ENCODE measurements at places on chromosomes 5 and 9.
A peak's percentile ranks its signal among the peaks of the same experiment; 100 is the strongest.

DNA sequence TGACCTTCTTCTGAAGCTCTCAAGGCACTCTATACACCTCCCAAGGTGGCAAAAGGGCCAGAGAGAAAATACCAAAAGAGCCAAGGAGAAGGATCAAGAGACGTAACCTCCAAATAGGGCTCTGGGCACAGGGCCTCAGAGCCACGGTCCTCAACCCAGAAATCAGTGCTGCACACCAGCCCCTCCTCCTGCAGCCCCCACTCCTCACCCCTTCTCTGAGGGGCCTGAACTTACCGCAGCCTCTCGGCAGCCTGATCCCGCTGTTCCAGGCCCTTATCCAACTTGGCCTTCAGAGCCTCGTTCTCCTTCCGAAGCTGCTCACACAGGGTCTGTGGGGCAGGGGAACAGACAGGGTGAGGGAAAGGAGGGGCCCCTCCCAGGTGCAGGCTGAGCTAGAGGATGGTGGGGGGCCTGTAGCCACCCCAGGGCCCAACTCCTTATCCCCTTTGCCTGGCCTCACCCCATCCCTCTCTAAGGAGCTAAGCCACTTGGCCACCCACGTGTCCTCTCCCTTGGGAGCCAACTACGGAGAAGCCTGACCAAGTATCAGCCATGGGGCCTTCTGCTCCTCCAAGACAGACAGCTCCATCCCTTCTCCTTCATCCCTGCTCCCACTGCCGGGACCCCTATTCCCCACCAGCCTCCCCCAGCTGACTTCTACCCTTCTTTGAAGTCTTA lies 28.8 kb downstream of the TNIP1 start:
- no peak for DNase-seq

- peak; percentile 59 for DNase-seq
Measured at GRCh38 chr9:1619915-1620710, 395.0 kb upstream of the SMARCA2 start.

DNA sequence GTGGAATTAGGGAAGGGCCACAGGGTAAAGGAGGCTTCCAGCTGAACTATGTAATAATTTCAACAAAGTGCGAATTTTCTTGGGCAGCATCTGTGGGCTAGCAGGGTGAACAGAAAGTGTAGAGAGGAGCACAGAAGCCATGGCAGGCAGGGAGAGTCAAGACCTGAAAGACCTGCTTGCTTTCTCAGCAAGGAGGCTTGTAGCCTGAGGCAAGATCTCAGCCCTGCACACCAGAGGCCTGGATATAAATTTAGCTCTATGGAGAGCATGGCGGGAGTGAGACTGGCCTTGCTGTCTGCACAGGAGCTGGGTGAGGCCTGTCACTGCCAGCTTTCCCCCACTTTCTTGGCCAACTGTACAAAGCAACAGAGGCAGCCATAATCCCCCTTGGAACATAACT lies 32.1 kb upstream of the SH3TC2 start:
- no peak for DNase-seq

DNA sequence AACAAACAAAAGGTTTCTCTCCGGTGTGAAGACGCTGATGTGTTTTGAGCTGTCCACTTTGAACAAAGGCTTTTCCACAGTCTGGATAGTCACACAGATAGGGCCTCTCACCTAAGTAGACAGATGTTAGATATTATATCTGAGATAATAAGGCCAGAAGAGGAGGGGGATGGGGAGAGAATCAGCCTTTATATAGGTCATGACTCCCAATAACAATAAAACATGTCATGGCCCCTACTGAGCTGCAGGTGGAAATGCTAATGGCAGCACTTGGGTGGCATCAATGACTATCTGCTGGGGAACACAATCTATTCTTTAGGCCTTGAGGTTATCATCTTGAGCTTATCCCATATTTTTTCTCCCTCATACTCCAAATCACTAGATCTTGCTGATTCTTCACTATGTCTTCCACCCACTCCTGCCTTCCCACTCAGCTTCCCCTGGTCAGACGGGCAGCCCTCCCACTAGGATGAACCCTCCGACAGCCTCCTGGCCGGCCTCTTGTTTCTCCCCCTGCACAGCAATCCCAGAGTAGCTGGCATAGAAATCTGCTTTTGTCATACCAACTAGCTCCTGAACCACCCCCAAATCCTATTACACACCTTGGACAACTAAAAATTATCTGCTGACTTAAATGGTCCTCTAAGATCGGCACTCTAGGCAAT lies 11.5 kb upstream of the SLC35D2 start:
- DNase-seq, result no peak

DNA sequence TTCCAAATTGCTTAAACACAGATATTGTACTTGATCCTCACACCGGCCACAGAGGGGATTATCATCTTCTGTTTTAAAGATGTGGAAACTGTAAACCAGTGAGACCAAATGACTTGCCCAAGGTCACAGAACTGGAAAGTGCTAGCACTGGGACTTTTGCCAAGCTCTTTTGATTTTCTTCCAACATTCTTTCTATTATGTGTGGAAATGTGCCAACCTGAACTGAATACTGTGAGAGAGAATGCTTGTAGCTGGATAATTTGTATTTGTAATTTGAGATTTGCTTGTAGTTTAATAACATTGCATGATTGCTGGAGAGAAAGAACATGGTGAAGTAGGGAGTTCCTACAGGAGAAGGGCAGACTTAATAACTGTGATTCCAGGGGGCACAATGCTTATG lies 977.9 kb upstream of the NUDT12 start:
- peak; percentile 83 for DNase-seq

DNA sequence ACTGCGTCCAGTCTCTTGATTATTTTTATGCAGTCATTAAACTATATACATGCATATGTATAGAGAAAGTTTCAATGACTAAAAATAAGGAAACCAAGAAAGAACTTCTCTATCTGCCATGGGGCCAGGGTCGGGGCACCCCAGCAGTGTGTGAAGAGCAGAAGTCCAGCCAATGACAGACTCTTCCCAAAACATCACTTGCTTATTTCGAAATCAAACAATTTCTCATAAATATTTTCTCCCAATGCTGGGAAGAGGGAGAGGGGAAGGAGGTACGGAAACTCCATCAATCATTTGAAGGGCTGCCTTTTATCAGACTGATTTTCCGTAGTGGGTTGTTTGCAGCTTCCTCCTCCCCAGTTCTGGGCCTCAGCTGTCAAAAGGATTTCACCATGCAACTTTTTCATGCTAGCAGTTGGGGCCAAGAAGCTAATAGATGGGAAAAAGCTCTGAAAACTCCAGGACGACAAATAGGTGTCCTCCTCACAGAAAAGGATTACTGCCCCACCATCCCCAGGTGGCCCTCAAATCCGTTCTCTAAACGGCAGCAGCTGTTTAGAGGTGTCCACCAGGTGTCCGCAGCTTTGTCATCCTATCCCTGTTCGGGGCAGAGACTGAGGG lies 617 bp upstream of the FPGS start:
- DNase-seq, result no peak

DNA sequence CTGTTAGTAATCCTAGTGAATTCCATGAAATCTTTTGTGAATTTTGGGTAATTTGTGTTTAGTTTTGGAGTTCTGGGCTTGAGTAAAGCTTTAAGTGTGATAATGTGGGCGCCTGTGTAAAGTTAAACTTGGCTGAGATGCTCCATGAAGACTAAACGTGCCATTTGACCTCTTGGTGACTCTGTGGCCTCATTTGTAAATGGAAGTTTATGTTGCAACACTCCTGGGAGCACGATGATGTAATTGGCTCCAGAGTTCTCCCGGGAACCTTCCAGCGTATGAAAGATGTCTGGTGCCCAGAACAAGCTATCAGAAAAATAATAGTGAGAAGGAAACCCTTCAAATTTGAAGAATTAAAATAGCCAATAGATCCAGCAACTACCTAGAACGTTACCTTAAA lies 981.2 kb downstream of the TLE4 start:
- DNase-seq, result no peak

- peak; percentile 32 for DNase-seq
Measured at GRCh38 chr5:88480245-88480644, 211.6 kb upstream of the TMEM161B start.

GRCh38 chr9:136499071-136499934 lies 16.5 kb upstream of the SEC16A start:
- no peak for DNase-seq

DNA sequence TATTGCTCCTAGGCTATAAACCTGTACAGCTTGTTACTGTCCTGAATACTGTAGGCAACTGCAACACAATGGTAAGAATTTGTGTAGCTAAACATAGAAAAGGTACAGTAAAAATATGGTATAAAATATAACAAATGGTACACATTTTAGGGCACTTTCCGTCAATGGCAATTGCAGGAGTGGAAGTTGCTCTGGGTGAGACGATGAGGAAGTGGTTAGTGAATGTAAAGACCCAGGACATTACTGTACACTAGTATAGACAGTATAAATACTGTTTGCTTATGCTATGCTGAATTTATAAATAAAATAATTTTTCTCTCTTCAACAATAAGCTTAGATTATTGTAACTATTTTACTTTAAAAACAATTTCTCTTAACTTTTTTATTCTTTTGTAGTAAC lies 15.6 kb upstream of the ADRB2 start:
- DNase-seq, result no peak

DNA sequence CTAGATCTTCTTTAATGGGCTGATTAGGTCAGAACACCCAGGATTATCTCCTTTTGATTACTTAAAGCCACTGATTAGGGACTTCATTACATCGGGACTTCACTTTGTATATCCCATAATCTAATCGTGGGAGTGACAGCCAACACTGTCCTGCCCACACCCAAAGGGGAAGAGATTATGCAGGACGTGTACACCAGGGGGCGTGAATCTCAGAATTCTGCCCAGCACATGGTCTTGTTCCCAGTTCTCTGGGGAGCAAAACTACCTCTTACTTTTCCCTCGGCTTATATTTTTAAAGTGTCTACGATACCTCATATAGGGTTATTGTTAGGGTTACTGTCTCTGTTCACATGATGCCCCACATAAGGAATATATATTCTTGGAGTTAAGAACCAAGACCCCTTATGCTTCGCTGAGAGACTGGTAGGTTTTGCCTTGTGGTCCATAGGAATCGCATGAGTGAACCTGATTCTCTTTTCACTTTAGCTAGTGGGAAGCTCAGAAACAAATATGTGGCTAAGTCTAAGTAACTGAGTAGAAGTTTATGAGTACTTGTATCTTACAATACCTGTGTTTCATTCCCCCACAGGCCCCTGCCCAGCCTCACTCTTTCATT lies 192.7 kb downstream of the GNA14 start:
- DNase-seq, result no peak

- peak; percentile 34 for DNase-seq
Measured at GRCh38 chr5:123035918-123036390, 571 bp downstream of the PPIC start.

- DNase-seq, result no peak
Measured at GRCh38 chr5:179212870-179213269, 132.4 kb downstream of the ADAMTS2 start.

- no peak for DNase-seq
Measured at GRCh38 chr5:34487159-34487879, 168.8 kb upstream of the RAI14 start.

- DNase-seq, result no peak
Measured at GRCh38 chr5:40112875-40113274, 566.8 kb upstream of the PTGER4 start.

DNA sequence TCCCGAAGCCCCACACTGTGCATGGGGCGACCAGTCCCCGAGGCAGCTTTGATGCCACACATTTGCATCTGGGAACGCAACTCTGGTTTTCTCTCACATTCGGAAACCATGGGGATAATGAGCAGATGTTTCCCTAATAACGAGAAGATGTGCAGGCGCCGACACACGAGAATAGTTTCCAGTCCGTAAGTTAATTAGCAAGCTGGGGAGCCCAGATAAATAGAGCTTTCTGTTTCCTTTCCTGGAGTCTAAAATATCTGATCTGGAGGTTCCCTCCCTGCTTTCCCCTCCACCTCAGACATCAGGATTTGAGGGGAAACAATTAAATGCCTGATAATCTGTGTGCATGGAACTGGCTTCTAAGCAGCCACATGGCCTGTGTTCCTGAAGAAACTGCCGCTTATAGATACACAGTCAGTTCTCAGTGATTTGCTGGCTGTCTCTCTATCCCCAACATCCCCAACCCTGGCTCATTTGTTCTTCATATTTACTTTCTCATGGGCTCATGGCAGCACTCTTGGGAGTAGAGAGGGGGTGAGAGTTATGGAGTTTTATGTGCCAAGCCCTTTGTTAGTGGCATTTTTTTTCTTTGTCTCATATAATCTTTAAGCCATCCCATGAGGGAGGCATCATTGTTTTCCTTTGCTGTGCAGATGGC lies 62.8 kb downstream of the PDZD2 start:
- no peak for DNase-seq

- peak; percentile 45 for DNase-seq
Measured at GRCh38 chr9:130461218-130461630, 16.5 kb downstream of the ASS1 start.

GRCh38 chr9:93725382-93725781 lies 149.0 kb downstream of the PHF2 start:
- DNase-seq, result no peak

DNA sequence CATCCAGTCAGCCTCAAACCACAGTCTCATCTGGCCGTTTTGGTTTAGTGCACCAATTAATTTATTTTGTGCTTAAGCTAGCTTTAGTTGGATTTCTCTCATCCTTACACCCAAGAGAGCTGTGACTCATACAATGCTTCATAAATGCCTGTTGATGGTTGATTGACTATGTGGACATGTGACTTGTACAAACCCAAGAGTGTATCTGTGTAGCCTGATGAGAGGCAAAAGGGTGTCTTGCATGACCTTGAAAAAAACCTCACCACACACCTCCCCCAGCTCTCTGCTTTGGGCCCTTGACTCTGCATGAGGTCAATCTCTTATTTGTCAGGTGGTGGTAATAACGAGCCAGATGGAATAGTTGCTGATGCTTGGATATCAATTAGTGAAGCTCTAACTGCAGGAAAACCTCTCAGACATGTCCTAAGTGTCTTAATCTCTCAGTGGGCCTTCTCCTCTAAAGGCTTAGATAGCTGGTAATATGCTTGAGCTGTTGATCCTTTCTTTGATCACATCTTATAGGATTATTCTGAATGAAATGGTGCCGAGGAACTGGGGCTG lies 10.6 kb upstream of the GLRA1 start:
- DNase-seq, result no peak

- DNase-seq, result no peak
Measured at GRCh38 chr5:107570805-107571531, 99.8 kb downstream of the EFNA5 start.

- peak; percentile 62 for DNase-seq
Measured at GRCh38 chr5:141734501-141735229, 52.6 kb upstream of the ARAP3 start.

- no peak for DNase-seq
Measured at GRCh38 chr5:27479859-27480258, 441.5 kb upstream of the CDH9 start.

GRCh38 chr5:91397791-91398190 lies 14.7 kb upstream of the ARRDC3 start:
- no peak for DNase-seq

Data from muscle of arm (tissue), 14 donors.